SJCRH30 (cell line): ENCODE measurements at places on chromosomes 6 and 20.

DNA sequence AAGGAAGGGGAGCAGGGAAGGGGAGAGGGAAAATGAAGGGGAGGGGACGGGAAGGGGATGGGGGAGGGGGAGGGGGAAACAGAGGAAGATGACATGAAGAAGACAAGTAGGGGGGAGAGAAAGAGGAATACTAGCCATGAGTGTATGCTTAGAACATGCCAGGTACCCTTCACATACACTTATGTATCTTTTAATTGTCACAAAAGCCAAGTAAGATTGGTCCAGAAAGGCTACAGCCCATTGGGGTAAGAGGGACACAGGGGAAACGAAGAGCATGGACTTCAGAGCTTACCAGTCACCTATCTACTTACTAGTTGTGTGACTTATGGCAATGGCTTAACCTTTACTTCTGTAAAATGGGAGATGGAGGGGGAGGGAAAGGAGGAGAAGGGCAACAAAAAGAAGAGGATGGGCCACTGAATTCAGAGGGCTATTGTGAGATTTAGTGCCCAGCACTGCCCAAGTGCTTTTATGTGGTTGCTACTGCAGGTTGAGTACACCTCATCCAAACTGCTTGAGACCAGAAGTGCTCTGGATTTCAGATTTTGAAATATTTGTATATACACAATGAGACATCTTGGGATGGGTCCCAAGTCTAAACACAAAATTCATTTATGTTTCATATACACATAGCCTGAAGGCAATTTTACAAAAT lies 90.3 kb downstream of the ARHGAP18 start:
- H3K27ac ChIP-seq = no peak overlapping the region
- no peak for DNase-seq
- H3K4me3 ChIP-seq = no peak overlapping the region
- H3K27me3 ChIP-seq = no peaks in the 10 kb centered on the region

DNA sequence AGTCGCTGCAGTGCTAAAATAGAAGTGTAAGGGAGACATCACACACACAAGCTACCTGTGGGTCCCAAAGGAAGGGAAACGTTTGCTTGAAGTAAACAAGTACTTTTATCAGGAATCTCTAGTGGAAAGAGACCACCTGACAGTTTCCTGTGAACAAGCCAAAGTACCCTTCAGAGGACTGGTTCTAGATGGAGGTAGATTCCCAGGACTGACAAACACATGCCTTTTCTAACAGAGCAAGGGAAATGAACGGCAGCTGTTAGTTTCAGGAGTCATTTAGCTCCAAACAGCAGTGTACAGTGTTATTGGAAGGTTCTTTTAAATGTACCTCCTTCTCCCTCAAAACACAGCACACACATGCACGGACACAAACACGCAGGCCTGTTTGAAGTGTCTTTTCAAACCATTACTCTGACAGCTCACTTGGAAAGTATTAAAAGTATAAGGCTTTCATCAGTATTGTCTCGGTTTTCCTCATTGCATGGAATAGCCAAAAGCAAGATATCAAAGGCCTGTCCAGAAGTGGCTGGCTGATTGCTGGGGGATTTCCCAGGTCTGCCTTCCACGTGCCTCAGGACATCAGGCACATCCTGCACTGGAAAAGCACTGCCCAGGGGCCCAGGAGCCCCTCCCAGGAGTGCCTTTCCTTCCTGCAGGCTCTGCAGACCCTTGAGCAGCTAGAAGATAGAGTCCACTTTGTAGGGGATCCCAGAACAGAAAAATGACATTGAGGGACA lies 393.2 kb upstream of the SOX4 start:
- no peaks in the 10 kb centered on the region for H3K4me1 ChIP-seq
- H3K27ac ChIP-seq = no peak overlapping the region
- no peak overlapping the region for H3K4me3 ChIP-seq
- H3K36me3 ChIP-seq = no peaks in the 10 kb centered on the region
- DNase-seq = no peak
- H3K27me3 ChIP-seq = no peaks in the 10 kb centered on the region

GRCh38 chr6:87939776-87940175 lies 107.9 kb upstream of the SPACA1 start:
- DNase-seq = no peak
- peaks cover 10% of the 10 kb centered on the region; the same call in 1 of the 2 replicates for H3K4me1 ChIP-seq
- H3K4me3 ChIP-seq = no peak overlapping the region
- no peak overlapping the region for H3K27ac ChIP-seq
- no peaks in the 10 kb centered on the region for H3K36me3 ChIP-seq

- peak; percentile 55 for DNase-seq
- H3K27ac ChIP-seq = no peak overlapping the region
Observed at GRCh38 chr20:11235058-11235457, 561.3 kb upstream of the JAG1 start.

GRCh38 chr6:134351615-134352474 lies 33.9 kb upstream of the SGK1 start:
- H3K27ac ChIP-seq = no peak overlapping the region
- DNase-seq = peak; percentile 17
- H3K36me3 ChIP-seq = no peaks in the 10 kb centered on the region
- no peaks in the 10 kb centered on the region; the same call in 1 of the 2 replicates for H3K4me1 ChIP-seq

DNA sequence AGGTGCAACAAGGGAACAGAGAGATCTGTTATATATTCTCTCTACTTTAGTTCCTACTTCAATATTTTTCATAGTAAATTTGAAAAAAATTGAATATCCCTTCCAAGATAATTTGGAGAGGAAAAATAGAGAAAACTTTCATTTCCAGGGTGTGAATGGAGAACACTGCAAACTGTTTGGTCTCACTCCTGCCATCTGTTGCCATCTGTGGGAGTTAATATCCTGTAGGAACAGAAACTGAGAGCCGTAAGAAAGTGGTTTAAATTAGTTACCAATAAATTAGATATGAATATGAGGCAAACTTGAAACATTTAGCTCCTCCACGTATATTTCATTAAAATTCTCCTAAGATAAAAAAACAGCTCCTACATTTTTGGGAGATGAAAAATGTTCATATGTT lies 4.2 kb downstream of the ZNF337 start:
- no peak overlapping the region for H3K27ac ChIP-seq
- H3K4me1 ChIP-seq = 0 out of 2 replicates have a peak, but pooled peaks cover 2% of the 10 kb centered on the region
- H3K27me3 ChIP-seq = no peaks in the 10 kb centered on the region
- H3K4me3 ChIP-seq = no peak overlapping the region

GRCh38 chr6:145561095-145562072 lies 173.9 kb downstream of the EPM2A start:
- peak; percentile 4 for DNase-seq
- no peak overlapping the region for H3K27ac ChIP-seq
- H3K4me1 ChIP-seq = no peaks in the 10 kb centered on the region
- H3K27me3 ChIP-seq = no peaks in the 10 kb centered on the region
- no peak overlapping the region for H3K4me3 ChIP-seq

- peak; percentile 98 for DNase-seq
- no peak overlapping the region for H3K4me3 ChIP-seq
- H3K36me3 ChIP-seq = no peaks in the 10 kb centered on the region
- H3K27me3 ChIP-seq = no peaks in the 10 kb centered on the region
- H3K4me1 ChIP-seq = peaks cover 33% of the 10 kb centered on the region
Observed at GRCh38 chr6:144266091-144266649, 19.0 kb upstream of the UTRN start.

DNA sequence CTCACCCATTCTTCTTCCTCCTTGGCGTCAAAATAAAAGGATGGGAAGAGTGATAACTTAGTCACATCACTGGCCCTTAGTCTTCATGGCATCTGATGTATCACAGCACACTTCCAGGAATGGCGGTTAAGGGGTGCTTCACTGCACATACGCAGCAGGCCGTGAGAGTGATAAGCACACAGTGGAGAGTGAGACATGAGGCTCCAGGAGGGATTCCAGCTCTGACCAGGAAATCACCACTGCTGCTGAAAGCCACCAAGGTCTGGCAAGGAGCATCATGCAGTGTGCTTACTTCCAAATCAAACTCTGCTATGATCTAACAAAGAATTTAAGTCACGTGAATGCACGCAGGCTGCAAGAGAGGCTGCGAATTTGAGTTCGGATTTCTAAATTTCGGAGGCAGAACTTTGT lies 62.4 kb downstream of the ARID1B start:
- H3K27me3 ChIP-seq = no peaks in the 10 kb centered on the region
- no peak overlapping the region for H3K27ac ChIP-seq
- no peak overlapping the region for H3K4me3 ChIP-seq
- DNase-seq = no peak
- H3K36me3 ChIP-seq = peaks cover 5% of the 10 kb centered on the region; the same call in 1 of the 2 replicates
